Cortex of kidney (tissue), 1 donor: ENCODE measurements at places on chromosomes 2 and 18.

- DNase-seq = no peak
These were observed 42.7 kb downstream of the ACSL3 start for GRCh38 chr2:222903234-222904220.

DNA sequence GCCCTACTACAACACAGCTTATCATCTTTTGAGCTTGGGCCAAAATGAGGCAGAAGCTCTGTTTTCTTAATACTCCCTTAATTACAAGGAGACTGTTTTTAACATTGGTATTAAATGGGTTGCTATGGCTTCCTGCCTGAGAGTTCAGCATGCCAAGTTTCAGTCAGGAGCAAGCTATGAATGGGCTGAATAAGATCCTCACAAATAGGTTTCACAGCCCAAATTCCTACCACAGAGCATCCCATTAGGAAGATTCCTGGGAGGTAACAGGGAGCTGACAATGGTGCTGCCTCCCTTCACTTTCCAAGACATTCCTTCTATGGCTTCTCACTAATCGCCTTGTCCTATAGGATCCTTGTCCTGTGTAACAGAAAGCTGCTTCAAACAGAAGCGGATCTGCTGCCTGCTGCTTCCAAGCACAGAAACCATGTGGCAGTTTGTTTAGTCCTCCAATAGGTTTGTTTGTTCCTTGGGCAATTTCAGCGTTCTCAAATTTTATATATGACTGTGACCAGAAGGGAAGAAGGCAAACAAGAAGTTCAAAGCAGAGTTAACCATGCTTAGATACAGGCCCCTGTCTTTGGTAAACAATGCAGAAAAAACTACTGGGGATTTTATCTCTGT, 70.9 kb downstream of the NCKAP5 start:
- no peak for DNase-seq

GRCh38 chr2:30149976-30150375, 3.2 kb downstream of the YPEL5 start:
- DNase-seq = no peak

DNA sequence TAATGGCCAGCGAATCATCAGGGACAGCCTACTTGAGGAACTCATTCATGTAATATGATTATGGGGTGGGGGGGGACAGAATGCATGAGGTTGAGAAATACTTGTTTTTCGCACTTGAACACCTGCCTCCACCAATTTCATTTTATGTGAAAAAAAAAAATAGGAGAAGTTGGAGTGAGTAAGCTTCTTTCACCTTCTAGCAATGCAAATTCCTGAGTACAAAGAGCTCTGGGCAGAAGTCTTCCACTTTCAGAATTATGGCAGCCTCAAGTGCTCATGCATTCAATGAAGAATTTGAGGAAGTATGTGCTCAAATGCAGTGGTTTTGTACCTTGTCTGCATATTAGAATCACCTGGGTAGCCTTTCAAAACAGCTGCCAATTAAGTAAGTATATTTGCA, 40.1 kb upstream of the GPD2 start:
- DNase-seq = no peak

- no peak for DNase-seq
These were observed 101.3 kb downstream of the ANKRD44 start for GRCh38 chr2:197209246-197209645.
